ENCODE measurements at places on chromosomes 1 and 21.

DNA sequence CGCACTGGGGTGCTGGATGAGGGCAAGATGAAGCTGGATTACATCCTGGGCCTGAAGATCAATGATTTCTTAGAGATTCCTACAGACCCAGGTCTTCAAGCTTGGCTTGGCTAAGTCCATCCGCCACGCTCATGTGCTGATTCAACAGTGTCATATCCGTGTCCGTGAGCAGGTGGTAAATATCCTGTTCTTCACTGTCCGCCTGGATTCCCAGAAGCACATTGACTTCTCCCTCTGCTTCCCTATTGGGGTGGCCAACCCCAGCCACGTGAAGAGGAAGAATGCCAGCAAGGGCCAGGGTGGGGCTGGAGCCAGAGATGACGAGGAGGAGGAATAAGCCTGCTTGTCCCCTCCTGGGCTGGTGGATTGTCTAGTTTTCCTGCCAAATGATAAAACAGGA lies 2.2 kb upstream of the CBR3 start:
- DNase-seq, result no peak

DNA sequence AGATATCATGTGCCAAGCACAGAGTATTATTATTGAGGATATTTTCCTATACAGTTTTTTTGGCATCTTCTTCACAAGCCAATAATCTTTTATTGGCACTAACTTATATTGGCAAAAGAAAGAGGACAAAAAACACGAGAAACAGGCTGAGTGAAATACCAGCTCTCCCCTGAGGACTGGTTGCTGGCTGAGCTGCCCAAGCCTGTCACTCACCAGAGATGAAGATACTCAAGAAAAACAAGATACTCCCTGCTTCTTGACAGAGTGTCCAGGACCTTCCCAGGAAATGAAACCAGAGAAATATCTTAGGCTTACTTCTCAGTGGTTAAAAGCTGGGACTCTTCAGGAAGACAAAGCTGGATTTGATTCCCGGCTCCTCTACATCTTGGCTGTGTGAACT lies 35.9 kb upstream of the ATP1B1 start:
- no peak for DNase-seq

DNA sequence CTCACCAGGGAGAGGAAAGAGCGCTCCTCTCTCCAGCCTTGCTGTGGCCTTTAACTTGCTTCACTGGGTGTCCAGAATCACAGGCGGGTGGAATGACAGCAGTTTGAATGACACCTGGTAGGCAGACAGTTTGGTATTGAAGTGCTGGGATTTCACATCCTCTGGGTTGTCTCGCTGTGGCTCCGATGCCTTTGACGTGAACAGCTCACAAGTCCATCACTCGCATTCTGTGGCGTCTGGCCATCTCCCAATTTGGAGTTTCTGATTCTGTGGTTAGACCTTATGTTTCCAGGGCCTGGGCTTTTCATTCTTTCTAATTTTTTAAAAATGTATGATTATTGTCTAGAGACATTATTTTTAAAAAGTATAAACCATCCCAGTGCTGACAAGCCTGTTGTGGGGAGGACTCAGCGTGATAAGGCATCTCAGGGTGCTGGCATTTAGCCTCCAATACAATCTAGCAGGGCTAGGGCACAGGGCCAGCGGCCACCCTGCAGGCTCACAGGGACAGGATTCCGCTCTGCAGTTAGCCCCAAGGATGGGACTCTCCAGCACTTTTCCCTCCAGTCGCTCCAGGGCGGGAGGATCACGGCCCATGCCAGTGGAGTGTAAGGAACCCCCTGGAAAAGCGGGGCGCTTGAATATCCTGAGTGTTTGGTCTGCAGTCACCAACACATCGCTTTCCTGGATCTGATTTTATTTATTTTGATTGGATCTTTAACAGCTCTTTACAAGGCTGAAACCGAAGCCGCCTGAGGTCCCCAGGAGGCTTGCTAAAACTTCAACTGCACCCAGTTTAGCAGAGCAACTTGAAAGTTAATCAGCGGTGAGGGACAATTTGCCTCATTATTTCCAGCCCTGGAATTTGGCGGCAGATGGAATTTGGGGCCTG lies 178.3 kb downstream of the TRABD2B start:
- DNase-seq, result no peak

- DNase-seq, result no peak
These were observed 89.2 kb downstream of the TRIM11 start for GRCh38 chr1:228317411-228317828.

DNA sequence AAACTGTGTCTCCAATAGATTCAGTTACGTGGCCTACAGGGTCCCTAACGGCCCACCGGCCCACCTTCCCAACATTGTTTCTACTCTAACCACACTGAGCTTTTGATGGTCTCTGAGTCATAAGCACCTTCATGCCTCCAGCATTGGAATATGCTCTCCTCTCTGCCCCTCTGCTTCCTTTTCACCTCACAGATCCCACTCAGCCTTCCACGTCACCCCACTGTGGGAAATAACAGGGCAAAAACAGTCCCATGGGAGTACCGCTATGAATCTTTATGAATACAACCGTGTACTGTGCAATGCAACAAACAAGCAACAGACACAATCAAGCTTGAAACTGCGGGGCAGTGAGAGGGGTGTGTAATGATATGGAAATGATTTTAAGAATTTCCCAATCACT lies 5.3 kb upstream of the SARS1 start:
- no peak for DNase-seq

DNA sequence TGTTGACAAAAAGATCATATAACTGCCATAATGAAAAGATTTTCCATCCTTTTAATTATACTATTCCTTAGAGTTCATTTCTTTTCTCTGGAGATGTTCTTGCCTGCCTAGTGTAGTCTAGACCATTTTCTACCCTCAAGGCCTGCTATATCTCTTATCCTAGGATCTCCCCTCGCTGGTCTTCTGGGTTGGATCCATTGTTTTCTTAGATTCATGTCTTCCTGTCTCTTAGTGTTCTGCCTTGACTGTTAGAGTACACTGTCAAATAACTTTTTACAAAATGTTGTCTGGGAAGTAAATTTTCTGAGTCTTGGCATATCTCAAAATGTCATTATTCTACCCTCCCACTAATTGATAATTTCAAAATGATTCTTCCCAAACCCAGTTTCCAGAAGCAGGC lies 66.6 kb downstream of the TRAF5 start:
- no peak for DNase-seq

DNA sequence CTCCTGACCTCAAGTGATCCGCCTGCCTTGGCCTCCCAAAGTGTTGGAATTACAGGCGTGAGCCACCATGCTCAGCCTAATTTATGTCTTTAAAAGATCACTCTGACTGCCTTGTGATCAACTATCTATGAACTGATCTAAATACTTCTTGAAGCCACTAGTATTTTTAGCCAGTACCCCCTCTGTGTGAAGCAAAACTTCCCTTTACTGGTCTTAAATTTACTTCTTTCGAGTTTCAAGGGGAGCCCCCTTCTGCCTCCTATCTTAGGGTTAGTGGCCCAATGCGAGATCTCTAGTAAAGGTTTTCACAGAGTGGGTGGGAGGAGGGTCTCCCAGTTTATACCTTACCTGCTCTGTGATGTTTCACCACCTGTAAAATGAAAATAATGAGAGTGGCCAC lies 66.1 kb upstream of the RPL11 start:
- DNase-seq, result no peak

DNA sequence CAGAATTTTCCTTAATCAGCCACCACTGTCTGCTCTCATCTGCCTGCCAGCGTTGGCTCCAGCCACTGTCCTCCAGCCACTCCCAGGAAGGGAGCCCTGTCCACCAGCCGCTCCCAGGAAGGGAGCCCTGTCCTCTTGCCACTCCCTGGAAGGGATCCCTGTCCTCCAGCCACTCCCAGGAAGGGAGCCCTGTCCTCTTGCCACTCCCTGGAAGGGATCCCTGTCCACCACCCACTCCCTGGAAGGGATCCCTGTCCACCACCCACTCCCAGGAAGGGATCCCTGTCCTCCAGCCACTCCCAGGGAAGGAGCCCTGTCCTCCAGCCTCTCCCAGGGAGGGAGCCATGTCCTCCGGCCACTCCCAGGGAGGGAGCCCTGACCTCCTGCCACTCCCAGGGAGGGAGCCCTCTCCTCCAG lies 726.5 kb downstream of the PTPRU start:
- no peak for DNase-seq

DNA sequence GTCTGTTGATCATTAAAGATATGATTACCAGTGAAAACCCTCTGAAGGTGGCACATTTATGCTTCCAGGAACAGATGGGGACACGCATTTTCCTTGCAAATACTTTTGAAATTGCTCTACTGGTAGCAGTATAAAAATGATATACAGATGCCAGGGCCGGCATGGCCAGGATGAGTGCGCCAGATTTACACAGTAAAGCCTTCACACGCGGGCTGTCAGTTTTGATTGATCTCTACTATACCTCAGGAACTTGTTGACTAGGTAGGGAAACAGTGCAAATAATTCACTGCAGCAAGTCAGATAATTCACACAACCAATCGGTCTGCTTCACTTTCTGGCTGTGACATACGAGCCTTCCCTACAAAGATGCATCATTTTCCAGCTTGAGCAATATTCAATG lies 123.2 kb upstream of the BARHL2 start:
- DNase-seq, result no peak

DNA sequence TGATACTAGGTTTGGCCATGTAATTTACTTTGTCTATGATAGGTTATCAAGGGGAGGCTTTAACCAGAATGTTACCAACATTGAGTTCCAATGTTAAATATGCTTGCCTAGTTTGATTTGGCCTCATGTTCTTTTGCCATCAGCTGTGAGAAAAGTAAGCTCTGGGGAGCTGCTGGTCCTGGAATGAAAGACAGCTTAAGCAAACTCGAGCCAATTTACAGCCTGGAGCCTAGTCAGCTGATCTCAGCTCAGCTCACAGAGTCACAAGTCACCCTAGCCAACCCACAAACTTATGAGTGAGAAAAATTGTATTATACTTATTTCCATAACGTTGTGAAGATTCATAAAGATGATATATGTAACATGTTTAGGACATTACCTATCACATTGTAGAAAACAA lies 426.7 kb downstream of the RWDD3 start:
- no peak for DNase-seq
